Hematopoietic multipotent progenitor cell treated with erythropoietin and hydrocortisone succinate and interleukin-3 and kit ligand, for 8 days (in vitro differentiated cells): ENCODE measurements at places on chromosomes 1 and 21.

GRCh38 chr1:43532716-43533115 is 2.0 kb downstream of the PTPRF start:
- DNase-seq = no peak

GRCh38 chr1:205343431-205344065 is 13.2 kb downstream of the KLHDC8A start:
- peak; percentile 48 for DNase-seq

GRCh38 chr1:921011-921837 is 2.5 kb upstream of the SAMD11 start:
- peak; percentile 32 for DNase-seq

DNA sequence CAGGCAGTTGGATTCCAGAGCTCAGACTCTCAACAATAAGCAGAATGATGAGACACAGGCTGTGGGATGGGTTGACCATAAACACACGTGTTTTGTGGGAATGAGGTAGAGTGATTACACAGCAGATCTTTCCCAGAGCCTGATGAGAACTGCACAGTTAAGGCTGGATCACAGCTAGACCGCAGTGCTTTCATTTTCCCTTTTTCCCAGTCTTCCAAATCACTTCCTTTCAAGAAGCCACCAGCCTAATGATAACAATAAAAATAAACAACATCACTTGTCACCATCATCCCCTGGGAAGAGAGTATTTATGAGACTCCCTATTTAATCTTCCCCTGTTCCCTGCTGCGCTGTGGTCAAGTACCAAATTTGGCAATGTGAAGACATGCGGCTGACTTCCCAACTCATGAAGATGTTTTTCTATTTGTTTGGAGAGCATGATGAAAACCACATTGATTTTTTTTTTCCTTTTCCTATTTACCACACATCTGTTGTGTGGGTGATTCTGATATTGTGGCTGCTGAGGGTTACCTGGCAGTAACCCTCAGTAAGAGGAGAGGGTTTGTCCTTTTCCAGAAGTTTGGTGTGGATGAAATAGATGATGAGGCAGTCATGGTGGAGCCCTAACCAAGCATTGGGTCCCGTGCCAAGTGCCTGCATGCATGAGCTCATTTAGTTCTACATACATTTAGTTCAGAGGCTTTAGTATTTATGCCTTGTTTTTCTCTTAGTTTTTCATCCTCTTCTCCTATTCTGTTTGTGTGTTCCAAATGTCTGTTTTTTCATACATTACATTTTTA is 248.9 kb upstream of the HOOK1 start:
- no peak for DNase-seq

DNA sequence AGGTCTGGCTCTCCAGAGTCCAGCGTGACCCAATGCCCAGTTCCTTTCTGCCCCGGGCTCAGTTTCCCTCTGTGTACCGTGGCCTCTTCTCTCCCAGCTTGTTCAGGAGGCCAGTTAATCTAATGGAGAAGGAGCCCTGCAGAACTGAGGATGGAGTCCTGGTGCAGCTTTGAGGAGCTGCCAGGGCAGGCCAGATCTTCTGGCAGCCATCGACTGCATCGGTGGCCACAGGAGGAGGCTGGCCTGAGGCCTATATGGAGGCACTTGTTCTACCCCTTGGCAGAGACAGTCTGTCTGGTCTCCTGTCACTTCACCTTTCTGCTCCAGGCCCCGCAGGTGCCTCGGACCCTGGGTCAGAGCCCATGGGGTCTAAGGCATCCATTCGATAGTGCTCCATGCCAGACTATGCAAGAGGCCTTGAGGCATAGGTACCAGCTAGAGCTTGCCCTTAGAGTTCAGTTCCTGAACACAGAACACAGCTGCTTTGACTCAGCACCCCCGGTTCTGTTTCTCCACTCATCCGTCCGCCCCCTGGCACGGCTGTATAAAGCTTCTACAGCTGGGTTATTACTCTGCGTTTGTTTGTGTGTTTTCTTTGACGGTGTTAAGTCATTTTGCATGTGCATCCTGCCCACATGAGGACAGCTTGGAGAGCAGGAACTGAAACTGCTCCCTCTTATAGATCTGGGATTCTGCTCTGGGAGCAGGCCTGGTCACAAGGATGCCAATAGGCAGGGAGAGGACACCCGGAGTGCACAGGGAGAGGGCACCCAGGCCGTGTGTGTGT is 18.5 kb upstream of the LRRN2 start:
- DNase-seq = no peak

GRCh38 chr1:8364528-8365442 is 46.9 kb downstream of the SLC45A1 start:
- DNase-seq = no peak

DNA sequence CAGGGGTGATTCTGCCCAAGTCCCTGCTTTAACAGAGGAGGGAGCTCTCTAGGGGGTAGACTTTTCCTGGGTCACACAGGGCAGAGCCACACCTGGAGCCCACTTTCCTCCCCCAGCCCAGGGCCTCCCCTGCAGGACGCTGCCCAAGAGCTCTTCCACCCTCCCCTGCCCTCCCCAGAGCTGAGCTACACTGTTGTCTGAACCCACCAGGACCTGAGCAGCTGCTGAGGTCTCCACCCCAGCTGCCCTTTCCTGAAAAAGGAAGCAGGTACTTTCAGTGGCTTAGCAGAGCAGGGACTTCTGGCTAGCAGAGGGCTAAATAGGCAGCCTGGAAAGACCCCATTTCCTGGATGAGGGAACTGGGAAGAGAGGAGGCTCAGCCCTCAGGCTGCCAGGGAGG is 169.3 kb upstream of the ETV3 start:
- no peak for DNase-seq

GRCh38 chr1:47262787-47263413 is 30.9 kb upstream of the TAL1 start:
- DNase-seq = peak; percentile 83

- peak; percentile 91 for DNase-seq
Measured at GRCh38 chr1:54927472-54928240, 40.7 kb upstream of the DHCR24 start.

GRCh38 chr21:40235528-40235927 is 368.3 kb downstream of the PCP4 start:
- no peak for DNase-seq

DNA sequence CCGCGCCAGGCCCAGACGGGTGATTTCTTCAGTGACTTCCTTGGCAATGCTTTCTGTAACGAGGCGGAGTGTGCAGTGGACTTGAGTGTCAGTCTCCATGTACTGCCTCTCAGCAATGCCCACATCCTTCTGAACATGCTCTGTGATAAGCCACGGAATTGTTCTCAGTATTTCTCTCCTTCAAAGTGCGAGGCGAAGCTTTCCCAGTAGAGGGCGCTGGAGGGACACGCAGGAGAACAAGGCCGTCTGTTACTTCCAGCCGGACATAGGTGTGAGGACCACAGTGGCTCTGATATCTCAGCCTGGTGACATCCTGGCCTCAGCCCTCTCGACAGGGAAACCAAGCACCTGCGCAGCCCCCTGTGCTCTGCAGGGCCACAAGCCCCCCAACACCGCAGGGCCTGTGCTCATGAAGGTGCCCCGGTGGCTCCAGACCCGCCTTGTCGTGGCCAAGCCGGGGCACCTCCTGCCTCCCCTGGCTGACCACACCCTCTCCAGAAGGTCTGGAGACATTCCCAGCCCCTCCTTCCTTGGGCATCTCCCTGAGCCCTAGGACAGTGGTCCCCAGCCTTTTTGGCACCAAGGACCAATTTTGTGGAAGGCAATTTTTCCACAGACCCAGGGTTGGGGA is 46.1 kb upstream of the BACE2 start:
- peak; percentile 85 for DNase-seq

GRCh38 chr1:115170377-115170776 is 81.1 kb upstream of the TSPAN2 start:
- no peak for DNase-seq

GRCh38 chr1:10663678-10664035 is 132.8 kb downstream of the CASZ1 start:
- DNase-seq = no peak

GRCh38 chr1:34978921-34979320 is 6.2 kb downstream of the TMEM35B start:
- no peak for DNase-seq

- DNase-seq = no peak
Measured at GRCh38 chr1:232084584-232085223, 458.1 kb downstream of the DISC1 start.

DNA sequence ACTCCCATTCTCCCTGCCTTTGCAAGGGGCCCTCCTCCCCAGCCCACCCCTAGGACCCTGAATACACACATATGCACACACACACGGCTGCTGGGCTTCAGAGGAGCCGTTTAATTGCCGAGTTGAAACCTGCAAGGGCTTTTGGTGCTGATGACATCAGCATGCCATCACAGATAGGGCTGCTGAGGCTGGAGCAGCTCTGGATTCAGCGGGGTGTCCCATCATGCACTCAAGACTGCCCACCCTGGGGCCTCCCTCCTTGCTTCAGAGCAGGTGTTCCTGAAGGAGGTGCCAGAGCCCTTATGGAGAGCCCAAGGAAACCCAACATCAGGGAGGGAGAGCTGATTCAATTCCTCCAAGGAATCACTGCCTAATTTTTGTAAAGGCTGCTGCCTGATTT is 5.7 kb downstream of the SYT2 start:
- DNase-seq = no peak

DNA sequence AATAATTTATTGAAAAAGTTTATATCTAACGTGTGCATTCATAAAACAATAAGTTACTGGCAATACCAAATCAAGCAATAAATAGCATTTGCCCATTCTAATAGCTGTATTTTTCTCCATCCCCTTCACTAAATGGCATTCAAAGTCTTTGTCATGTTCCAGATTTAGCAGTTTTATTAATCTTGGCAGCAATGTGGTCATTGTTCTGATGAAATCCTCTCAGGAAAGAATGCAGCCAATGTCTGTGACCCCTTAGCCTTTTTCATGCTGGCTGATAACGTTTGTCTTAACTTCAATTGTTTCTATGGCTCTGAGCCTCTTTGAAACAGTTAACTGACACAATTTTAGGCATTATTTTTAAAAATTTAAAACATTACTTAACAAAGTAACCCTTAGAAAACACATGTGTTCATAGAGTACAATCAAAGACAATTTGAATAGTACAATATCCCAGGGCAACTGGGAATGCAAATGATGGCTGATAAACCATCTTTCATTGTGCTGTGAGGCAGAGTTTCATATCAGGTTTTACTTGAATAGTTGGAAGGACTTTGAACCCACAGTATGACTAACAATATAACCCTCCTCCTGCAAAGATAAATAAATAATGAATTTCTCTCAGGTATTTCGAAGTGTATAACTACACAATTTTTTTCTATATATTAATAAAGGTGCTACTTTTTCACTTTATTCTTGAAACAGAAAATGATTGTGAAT is 217.5 kb downstream of the LRRIQ3 start:
- DNase-seq = no peak

GRCh38 chr1:234927312-234927970 is 201.2 kb downstream of the TOMM20 start:
- DNase-seq = no peak

GRCh38 chr1:228304225-228304624 is 96.4 kb downstream of the OBSCN start:
- no peak for DNase-seq

- no peak for DNase-seq
Measured at GRCh38 chr1:237232501-237232900, 190.5 kb downstream of the RYR2 start.

DNA sequence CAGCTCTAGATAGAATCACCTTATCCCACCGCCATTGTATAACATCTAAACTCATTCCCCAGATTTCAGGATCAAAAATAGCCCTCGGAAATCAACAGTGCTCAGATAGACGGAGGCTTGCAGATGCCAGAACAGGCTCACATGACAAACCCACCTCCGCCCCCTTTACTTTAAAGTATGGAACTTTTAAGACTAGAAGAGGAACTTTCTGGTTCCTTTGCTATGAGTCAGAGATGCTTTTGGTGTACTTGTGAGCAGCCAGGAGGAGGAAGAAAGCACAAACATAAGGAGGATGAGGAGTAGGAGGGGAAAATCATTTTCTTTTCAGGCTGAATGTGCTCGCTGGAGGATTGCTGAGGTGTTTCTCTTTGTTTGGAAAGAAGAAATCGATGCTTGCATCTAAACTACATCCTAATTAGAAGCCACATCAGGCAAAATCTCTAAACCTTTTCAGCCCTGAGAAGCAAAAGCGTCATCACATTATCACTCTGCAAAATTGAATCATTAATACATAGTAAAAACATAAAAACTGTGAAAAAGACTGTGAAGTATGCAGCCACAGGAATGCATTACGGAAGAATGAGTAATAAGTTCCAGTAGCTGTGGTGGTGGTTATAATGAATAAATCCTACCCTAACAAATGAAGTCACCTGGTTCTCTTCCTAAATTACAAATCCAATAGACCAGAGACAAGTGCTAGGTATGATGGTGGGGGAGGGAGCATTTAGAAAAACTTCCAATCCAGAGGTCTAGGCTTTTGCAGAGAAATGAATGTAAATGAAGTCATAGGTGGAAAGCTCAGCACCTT is 251.3 kb downstream of the KCNH1 start:
- no peak for DNase-seq

GRCh38 chr21:45994759-45995685 is 13.5 kb downstream of the COL6A1 start:
- DNase-seq = no peak

- no peak for DNase-seq
Measured at GRCh38 chr21:35195232-35195631, 146.1 kb upstream of the RUNX1 start.

- DNase-seq = no peak
Measured at GRCh38 chr1:97502360-97502759, 418.5 kb downstream of the DPYD start.

DNA sequence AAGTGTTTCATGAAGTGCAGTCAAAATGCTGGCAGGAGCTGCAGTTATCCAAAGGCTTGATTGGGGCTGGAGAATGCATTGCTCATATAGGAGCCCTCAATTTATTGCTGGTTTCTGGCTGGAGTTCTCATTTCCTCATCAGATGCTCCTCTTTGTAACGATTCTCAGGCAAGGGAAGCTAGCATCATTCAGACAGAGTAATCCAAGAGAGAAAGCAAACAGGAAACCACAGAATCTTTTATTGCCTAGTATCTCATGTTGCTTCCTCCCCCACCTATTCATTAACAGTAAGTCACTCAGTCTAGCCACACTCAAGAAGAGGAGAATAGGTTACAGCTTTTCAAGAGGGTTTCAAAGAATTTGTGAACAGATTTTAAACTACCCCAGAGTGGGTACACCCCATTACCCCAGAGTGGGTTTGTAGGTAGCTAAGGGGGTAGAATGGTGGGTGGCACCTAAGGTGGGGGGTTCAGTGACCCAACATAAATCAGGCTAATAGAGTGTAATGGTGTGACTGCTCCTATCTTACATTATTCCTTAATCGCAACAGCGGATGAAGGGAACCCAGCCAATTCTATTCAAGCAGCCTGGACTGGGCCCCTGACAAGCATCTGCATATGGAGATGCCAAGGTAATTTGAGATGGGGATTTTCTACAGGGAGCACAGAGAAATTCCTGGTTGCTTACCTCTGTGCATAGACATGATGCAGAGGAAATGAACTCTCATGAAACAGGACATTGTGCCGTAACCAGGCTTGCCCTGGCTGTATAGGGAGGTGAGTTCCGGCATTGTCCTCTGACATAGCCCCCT is 67.1 kb downstream of the KCNJ15 start:
- no peak for DNase-seq

GRCh38 chr21:45335761-45336534 is 48.3 kb upstream of the POFUT2 start:
- no peak for DNase-seq

- no peak for DNase-seq
Measured at GRCh38 chr1:118977600-118977999, 10.5 kb downstream of the TBX15 start.
